DMS79 treated with DMSO at 0.1 percent for 48 hours (cell line): ENCODE measurements at places on chromosomes 7 and 10.

- no peak for DNase-seq
Measured at GRCh38 chr10:78464856-78465267, 431.2 kb downstream of the RPS24 start.

- DNase-seq, result no peak
Measured at GRCh38 chr7:157274991-157275427, 61.8 kb upstream of the DNAJB6 start.

DNA sequence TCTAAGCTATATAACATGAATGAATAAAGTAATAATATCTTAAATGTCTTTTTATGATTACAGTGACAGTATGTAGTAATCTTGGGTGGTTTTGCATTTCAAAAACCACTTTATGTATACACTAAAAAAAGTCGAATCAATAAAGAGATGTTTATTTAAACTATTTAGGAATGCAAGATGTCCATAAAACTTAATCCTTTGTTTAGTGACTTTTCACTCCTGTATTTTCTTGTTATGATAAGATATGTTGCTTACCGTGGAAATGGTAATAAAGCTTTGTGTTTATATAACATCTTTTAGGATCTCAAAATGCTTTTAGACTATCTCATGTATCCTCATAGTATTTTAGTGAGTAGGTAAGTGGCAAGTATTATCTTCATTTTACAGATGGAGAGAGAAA, 48.5 kb downstream of the SP4 start:
- DNase-seq, result no peak

- DNase-seq, result no peak
Measured at GRCh38 chr7:11540271-11540761, 291.7 kb downstream of the THSD7A start.

DNA sequence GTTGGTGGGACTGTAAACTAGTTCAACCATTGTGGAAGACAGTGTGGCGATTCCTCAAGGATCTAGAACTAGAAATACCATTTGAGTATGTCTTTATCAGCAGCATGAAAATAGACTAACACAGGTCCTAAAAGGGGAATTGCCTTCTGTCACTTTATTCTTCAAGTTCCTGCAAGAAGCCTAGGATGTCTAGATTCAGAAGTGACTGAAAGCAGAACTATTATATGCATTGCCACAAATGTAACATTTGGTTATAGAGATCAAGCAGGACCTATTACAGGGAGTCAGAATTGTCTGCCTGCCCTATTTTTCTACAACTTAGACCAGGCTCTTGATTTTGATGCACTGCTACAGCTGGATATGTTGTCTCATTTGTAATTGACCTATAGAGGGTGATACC, 364.7 kb downstream of the SORCS1 start:
- DNase-seq, result no peak

DNA sequence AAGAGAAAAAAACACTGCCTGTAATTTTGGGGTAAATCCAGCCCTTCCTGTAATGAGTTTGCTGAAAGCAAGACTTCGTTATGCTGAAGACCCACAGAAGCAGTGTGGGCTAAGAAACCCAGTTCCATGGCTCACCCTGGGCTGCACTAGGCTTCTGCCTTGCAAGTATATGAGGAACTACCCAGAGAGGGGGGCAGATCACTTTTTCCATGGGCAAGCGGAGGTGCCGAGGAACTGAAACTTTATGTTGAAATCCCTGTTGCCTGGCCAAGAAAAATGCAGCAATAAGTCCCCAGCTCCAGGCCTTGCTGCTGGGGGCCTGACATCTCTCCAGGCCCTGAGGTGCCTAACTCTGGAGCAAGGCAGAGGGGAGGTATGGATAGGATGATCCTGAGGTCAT, 8.5 kb downstream of the RASSF4 start:
- DNase-seq, result no peak

- DNase-seq, result no peak
Measured at GRCh38 chr7:20666444-20666843, 51.0 kb downstream of the ABCB5 start.

DNA sequence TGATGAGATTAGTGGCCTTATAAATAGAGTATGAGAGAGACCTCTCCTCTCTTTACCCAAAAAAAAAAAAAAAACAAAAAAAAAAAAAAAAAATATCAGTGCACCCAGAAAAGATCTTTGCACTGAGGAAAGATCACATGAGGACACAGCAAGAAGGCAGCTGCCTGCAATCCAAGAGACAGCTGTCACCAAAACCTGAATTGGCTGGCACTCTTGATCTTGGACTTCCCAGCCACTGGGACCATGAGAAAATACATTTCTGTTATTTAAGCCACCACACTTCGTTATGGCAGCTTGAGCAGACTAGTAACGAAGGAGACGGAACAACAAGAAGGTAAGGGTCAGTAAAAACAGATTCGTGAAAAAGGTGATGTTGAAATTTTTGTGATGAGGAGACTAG, 47.0 kb downstream of the TMEM106B start:
- no peak for DNase-seq
